ENCODE measurements at places on chromosomes 7 and 10.

- no peak for DNase-seq
Measured at GRCh38 chr10:84948644-84949043, 620.3 kb downstream of the CCSER2 start.

GRCh38 chr7:74544706-74545469 lies 91.2 kb downstream of the GTF2IRD1 start:
- peak; percentile 29 for DNase-seq

DNA sequence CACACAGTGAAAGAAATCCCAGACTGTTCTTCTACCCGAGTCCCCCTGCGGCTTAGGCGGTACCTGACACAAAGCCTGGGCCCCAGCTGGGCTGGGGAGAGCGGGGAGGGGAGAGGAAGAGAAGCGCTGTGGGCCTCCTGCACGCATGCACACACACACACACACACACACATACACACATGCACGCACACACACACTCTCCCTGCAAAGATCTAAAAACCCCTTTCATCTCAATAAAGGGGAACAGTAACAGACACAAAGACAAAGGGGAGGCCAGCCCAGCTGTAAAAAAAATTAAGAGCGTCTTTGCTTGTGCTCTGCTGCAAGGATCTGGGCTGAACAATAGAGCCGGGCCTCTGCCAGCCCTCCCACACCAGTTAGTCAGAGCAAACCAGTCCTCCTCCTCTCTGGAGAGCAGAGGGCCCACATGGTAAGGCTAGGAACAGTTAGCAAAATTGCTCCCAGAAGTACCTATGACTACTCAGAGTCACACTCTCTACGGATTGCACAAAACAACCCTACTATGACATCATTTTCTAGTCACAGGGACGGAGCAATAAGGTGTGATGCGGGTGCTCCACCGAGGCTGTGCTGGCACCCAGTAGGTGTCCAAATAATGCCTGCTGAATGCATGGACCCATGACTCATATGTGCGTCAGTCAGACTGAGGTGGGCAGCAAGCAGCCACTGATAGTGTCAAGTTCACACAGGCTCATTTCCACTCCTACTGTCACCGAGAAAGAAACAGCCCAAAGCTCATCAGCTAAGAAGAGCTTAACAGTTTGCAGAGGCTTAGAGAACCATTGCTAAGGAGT lies 9.2 kb downstream of the ITPRIP start:
- DNase-seq, result peak; percentile 83

GRCh38 chr7:94311515-94311914 lies 83.2 kb upstream of the COL1A2 start:
- DNase-seq, result no peak

- DNase-seq, result no peak
Measured at GRCh38 chr10:59859570-59859969, 46.8 kb downstream of the CCDC6 start.

GRCh38 chr10:3074145-3074665 lies 6.9 kb downstream of the PFKP start:
- DNase-seq, result no peak

DNA sequence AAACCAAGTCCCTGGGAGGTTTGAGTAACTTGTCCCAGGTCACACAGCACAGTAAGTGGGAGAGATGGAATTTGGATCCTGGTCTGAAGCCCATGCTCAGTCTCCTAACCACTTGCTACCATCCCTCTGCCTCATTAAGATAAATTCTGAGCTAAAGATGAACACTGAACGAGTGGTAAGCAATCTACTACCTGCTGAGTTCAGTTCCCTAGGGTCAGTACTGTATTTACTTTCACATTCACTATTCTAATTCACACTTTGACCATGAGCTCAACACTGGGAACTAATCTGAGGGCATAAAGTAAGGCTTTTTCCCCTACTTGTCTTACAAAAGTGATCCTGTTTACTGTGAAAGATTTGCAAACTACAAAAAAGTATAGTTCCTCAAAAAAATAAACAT lies 2.4 kb downstream of the UROS start:
- no peak for DNase-seq

GRCh38 chr7:130281260-130281659 lies 11.7 kb upstream of the CPA4 start:
- no peak for DNase-seq

- no peak for DNase-seq
Measured at GRCh38 chr7:12722136-12722535, 34.7 kb downstream of the ARL4A start.

- no peak for DNase-seq
Measured at GRCh38 chr10:128364631-128365030, 238.4 kb upstream of the MKI67 start.

DNA sequence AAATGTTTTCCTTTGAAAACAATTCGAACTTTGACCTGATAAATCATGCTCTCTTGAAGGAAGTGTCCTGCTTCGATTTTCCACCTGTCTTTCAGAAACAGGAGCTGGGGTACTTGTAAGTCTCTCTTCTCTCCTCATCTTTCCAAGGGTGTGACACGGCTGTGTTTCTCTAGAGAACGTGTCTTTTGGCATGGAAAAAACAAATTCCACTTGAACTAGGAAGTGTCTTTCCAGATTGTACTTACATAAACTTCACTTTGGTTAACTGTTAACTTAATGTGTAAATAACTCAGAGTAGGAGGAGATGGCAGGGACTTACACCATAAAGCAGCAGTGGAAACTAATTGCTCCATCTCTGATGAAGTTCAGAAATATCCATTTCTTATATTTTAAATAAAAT lies 4.2 kb upstream of the CALCR start:
- no peak for DNase-seq

- no peak for DNase-seq
Measured at GRCh38 chr7:98864731-98865453, 4.9 kb downstream of the TMEM130 start.

GRCh38 chr10:79444199-79445119 lies 965 bp downstream of the ZCCHC24 start:
- peak; percentile 68 for DNase-seq

- DNase-seq, result no peak
Measured at GRCh38 chr7:107495516-107495915, 25.7 kb downstream of the GPR22 start.

DNA sequence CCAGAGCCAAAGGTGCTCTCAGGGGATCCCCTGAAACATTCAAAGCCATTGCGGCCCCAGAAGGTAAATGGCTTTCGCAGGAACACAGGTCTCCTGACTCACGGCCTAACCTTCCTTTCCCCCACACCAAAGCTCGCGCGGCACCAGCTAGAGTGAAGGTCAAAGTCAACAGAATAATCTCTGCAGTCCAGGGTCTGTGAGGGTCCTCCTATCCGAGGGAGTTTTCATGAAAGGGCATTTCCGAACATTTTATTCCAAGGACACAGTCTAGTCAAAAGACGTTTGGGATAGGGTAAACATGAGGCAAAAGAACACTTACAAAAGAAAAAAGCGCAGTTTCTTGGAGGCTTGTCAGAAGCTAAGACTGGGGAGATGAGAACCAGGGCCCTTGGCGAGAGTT lies 559 bp upstream of the STEAP2 start:
- DNase-seq, result no peak

DNA sequence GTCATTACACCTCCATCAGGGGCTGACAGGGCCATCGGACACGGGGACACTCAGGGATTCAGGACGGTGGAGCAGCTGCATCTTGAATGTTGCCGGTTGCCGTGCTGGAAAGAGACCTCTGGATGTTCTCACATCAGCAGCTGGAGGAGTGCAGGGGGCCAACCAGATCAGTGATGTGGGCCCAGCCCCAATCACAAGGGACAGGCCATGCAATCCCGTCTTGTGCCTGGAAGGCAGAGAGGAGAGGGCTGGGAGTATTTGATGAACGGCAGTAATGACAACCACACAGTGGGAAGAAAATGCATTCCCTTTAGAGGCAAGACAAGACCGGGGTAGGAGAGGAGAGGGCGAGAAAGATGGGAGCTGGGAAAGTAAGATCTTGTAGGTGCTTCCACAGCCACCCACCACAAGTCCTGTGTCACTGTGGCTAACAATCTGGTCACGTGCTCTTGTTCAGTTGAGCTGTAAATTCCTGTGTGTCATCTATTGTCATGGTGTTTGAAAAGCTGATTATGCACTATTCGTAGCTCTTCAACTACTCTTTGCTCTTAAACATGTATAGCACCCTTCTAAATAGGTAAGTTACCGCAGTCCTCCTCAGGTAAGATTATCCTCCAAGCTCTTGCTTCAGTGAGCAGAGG lies 85.9 kb upstream of the LEP start:
- no peak for DNase-seq

DNA sequence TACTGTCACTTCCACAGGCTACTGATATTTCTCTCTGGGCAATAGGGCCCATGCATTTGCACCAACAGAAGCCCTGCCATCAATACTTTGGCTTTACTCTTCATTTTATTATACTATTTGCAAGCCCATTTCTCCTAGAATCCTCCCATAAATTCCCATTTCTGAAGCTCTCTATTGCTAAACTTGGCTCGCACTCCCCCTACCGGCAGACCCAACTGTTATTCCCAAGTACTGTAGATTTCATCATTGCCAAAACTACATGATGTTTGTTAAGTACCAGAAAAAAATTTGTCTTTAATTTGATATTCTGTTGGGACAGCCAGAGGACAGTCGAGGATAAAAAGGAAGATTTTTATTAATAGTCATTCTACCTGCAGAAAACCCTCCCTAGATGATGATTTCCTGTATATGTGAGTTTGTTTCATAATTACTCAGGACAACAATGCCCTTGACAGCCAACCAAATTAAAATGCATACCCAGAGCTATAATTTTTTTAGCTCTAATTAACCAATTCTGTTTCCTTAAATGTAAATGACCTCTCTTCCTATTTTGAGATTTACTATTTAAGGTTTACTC lies 298.6 kb downstream of the REEP3 start:
- peak; percentile 47 for DNase-seq

DNA sequence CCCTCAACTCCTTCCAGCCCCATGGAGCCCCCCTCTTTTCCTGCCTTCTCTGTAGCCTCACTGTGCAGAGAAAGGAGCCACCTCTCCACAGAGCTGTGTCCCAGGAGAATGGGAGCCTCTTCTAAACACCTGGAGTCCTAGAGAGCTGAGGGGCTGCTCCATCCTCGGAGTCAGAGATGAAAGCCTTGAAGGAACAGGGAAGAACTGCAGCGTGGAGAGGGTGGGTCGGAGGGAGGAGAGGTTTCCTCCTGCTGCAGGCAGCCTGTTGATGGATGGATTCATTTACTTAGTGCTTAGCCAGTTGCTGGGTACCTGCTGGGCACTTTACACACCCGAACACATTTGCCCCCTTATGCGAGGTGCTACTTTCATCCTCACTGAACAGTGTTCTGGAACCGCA lies 39.0 kb downstream of the C10orf120 start:
- no peak for DNase-seq

DNA sequence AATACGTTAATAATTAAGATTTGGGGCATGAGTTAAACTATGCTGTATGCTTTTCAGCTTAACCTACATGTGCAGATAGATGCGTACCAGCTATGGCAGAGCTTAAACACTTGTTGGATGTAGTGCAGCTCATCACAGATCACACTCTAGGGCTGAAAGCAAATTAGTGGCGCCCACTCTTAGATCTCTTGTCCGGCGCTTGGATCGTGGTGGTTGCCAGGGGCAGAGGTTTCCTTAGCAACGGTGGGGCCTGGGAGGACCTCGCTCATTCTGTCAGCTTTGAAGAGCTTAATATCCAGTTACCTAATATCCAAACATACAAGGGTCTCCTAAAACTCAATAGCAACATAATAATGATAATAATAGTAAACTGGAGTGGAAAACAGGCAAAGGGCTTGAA lies 548.2 kb upstream of the PFKP start:
- no peak for DNase-seq

GRCh38 chr10:110460111-110460809 lies 37.4 kb upstream of the DUSP5 start:
- DNase-seq, result peak; percentile 31

DNA sequence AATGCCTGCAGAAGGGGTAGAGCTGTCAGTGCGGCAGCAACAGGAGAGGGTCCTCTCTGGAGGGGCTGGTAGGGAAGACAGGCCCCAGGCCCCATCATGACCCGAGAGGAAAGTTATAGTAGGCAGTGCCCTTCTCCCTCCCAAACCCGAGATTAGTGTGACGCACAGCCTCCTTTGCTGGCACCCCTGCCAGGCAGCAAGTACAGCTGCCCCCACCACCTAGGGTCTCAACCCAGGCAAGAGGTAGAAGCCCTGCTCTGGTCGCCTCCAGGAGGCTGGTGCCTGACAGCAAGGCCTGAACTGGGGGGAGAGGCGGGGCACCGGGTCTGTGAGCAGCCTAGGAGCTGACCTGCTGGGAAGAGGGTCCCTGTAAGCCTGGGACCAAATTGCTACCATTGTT lies 15.5 kb downstream of the LOXL4 start:
- DNase-seq, result no peak

Data from upper lobe of left lung (tissue), 6 donors.